ENCODE measurements at places on chromosomes 1 and 21.

- peak; percentile 57 for DNase-seq
These were observed 161.8 kb downstream of the NFIA start for GRCh38 chr1:61244114-61244513.

DNA sequence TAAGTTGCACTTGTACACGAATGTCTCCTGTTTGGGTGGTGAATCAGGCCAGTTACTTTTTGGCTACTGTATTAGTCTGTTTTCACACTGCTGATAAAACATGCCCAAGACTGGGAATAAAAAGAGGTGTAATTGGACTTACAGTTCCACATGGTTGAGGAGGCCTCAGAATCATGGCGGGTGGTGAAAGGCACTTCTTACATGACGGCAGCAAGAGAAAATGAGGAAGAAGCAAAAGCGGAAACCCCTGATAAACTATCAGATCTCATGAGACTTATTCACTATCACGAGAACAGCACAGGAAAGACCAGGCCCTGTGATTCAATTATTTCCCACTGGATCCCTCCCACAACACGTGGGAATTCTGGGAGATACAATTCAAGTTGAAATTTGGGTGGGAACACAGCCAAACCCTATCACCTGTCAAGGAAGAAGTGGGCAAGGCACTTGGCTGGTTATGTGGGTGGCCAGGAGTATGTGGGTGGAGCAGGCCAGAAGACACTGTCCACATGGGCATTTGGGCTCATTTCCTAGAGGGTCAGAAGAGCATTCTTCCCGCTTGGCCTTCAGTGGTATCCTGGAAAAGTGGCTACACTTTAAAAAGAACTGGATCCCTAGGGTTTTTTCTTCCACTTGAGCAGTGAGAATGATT is 228.8 kb downstream of the HHAT start:
- no peak for DNase-seq

DNA sequence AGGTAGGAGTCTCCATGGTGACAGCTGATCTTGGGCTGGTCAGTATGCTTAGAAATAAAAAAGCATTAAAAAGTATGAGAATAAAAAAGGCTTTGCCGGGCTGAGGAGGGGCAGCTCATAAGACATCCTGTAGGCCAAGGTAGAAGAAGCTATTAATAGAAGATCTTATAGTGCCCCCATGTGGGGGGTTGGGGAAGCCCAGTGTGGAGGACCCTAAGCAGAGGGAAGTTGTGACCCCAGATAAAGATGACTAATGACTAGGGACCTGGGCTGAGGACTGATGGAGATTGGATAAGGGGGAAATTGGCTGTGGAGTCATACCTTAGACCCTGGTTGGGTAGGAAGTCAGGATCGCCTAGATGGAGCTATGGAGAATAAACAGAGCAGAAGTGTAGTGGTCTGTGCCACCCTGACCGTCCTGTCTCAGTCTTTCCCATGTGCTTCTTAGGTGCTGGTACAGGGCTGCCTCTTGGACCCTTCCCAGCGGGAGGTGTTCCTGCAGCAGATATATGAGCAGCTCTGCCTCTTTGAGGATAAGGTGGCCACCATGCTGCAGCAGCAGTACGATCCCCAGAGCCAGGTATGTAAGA is 25.0 kb downstream of the SZT2 start:
- peak; percentile 66 for DNase-seq

- DNase-seq = no peak
These were observed 49.3 kb downstream of the PTGFR start for GRCh38 chr1:78540048-78540447.

- no peak for DNase-seq
These were observed 17.2 kb downstream of the FPGT start for GRCh38 chr1:74215229-74215628.

DNA sequence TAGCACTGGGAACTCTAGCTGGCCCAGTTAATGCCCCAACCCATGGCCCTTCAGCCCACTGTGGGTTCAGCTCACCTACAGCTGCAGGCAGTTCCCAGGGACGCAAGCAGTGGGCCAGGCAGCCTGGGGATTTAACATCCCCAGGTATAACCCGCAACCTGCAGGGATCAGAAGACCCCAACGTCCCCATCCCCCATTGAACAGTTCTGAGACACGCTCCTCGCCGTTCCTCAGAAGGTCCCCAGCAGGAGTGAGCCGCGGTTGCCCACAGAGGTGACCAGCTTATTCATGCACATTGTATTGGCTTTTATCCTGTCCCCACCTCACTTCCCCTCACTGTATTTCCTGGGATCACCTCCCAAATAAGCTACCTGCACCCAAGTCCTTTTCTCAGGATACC is 5.0 kb upstream of the MATN1 start:
- DNase-seq = no peak

DNA sequence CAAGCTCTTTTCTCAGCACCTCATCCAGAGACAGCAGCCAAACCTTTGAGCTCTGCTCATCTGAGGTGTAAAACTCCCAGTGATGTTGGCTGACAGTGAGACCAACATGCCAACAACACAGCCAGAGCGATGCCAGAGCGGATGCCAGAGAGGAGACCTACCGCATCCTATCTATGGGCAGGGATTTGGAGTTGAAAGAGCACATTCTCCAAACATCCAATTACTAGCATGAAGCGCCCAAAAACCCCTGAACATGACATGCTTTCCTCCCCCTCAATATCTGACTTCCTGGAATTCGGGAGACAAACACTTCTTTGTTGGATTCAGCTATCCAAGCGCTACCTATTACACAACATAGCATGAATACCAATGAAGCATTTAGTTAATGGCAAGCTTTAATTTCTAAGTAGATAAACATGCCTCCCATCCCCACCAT is 23.1 kb upstream of the PAXBP1 start:
- peak; percentile 25 for DNase-seq

- DNase-seq = no peak
These were observed 301.0 kb upstream of the C1orf87 start for GRCh38 chr1:60374537-60374936.

GRCh38 chr1:56036479-56036878 is 542.9 kb downstream of the PLPP3 start:
- no peak for DNase-seq

DNA sequence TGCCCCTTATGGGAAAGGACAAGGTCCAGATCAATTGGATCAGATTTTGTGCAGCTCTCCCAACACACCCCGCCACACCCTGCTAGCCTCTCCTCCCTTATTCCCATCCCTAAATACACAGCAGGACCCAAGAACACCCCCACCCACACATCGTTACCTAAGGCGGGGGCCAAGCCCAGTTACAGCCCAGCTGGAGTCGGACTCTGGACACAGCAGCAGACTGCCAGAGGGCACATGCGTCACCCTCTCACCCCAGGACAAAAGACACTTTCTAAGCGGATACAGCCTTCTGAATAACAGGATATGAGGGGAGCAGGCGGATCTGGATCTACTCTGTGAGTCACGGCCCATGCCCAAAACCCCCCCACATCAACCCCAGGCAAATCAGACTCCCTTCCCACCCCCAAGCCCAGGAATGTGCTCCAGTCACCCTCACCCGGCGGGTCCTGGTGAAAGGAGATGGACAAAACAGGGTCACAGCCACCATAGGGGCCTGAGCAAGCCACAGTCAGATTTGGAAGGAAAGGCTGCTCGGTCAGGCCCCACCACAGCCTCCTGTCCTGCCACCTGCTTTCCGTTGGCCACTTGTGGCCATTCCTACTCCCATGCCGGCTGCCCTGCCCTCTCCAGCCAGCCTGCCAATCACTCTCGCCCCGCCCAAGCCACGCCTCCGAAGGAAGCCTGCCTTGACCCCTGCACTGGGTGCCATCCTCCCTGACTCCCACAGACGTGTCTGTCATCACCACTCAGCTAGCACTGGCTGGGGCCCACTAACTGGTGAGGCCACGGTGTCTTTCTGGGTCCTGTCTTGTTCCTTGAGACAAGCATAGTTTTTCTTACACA is 4.0 kb downstream of the S100A16 start:
- DNase-seq = peak; percentile 93

GRCh38 chr1:232306269-232306961 is 323.5 kb downstream of the SIPA1L2 start:
- DNase-seq = no peak

DNA sequence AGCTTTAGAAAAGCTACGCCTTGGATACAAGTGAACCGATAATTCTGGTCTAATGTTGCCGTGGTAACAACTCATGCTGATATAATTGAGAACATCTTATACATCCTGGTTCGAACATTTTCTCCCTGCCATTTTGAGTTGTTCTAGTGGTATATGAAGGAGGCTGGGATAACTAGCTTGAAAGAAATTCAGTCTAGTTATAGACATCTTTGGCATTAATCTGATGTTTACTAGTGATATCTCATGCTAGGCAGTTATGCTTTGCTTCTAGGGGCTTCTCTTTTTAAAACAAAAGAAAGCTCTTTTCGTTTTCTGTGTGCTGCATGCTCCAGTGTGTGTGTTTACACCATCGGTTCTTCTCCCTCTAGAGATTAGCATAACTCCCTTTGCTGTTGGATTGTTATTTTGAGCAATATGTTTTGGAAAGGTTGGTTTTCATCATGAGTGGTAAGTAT is 20.5 kb downstream of the PRKACB start:
- no peak for DNase-seq

GRCh38 chr1:11187000-11187399 is 2.2 kb upstream of the ANGPTL7 start:
- DNase-seq = no peak

DNA sequence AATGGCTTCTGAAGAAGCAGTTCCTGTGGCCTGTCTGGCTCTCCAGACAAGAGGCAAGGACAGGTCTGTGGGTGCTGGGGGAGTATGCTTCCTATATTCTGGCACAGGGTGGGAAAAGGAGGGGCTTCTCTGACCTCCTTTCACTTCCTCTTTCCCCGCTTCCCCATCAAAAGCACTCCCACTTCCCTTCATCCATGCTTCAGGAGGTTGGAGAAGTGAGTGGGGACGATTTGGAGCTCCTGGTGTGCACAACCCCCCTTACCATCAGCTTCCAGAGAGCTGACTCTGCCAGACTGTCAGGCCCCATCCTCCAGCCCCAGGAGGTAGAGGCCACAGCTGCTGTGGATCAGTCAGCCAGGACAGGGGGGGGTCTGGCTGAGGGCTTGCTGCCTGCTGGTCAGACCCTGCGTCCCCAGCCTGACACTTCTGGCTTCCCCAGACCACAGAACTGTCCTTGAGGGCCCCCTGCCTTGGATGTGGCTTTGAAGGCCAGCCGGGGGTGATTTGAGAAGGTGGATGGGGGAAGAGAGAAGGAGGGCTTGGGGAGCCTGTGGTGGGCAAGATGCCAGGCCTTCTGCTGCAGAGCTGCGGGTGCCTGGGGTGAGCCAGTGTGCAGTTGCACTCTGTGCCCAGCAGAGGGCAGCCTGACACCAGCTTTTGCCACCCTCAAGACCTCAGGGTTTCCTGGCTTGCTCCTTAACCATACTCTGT is 21.5 kb upstream of the TMEM222 start:
- peak; percentile 89 for DNase-seq

GRCh38 chr1:213724640-213725536 is 262.9 kb upstream of the PROX1 start:
- DNase-seq = peak; percentile 48

GRCh38 chr1:5850503-5850902 is 141.7 kb downstream of the NPHP4 start:
- DNase-seq = peak; percentile 17

DNA sequence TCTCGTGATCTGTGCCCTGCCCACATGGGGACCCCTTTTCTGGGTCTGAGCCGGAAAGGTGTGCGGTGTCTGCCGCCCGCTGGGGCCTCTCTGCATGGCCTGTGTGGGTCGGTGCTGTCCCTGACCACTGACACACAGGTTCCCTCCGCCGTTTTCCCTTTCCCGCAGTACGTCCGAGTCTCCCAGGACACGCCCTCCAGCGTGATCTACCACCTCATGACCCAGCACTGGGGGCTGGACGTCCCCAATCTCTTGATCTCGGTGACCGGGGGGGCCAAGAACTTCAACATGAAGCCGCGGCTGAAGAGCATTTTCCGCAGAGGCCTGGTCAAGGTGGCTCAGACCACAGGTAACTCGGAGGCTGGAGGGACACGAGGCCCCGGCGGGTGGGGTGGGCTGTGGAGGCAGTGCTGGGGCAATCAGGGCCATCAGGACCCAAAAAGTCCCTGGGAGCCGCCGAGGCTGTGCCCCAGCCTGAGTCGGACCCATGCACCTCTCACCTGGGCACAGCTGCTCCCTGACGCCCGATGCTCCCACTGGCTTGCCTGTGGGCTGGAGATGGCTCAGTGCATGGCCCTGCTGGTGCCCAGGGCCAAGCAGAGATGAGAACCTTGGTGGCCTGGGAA is 13.3 kb downstream of the TRPM2 start:
- DNase-seq = no peak

DNA sequence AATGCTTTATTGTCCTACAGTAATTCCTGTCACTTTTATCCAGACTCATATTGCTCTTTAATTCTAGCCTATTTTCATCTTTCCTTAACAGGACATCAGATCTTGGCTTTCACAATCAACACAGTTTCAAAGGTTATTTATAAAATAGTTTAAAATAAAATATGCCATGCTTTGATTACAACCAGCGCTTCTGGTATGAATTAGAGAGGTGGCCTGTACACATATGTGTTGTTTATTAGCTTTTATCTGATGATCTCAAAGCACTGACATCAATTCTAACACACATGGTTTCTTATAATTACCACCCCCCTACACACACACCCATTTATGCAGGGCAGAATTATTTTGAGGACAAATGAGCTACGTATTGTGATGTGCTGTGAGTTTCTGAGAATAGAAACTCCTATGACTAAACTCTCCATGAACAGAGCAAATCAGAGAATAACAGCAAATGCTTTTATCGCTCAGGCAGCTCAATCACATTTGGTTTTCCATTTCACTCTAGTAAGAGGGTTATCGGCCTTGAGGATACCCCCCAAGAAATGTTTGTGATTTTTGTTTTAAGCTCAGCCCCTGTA is 18.0 kb downstream of the CD247 start:
- DNase-seq = no peak

DNA sequence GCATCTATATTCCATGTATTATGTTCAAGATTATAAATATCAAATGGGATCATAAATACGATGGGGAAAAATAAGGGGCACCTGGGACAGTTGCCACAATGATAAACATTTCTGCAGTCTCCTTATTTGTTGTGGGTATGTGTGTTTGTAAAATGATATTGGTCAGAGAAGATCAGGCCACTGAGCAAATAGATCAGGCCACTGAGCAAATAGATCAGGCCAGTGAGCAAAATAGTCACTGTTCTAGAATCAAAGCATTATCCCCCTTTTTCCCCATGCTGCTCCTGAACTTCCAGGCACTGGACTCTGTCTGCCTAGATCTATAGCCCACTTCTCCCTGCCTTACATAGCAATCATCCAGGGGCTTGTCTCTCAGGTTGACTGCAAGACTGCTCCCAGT is 599.8 kb upstream of the USP24 start:
- no peak for DNase-seq

GRCh38 chr1:20682571-20683236 is 21.5 kb upstream of the DDOST start:
- no peak for DNase-seq

DNA sequence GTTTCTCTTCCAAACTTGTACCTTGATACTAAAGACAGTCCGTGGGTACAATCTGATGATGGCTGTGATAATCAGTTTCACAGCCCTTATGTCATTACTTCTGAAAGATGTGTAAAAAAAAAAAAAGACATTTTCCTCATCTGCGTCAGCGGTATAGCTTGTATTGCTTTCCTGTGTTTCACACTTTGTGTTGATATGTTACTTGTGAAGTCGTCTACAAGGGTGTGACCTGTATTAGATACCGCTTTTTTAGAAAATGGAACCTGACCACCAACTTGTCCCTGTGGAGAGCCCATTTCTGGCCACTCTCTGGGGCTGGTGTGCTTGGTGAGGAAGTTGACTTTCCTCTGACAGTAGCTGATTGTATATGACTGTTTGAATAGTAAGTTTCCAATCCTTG is 50.5 kb downstream of the PEX14 start:
- no peak for DNase-seq

- peak; percentile 64 for DNase-seq
These were observed 787 bp downstream of the JAK1 start for GRCh38 chr1:64965366-64966157.

Data from urothelium cell line (cell line).